ENCODE measurements at places on chromosomes 6 and 20.

DNA sequence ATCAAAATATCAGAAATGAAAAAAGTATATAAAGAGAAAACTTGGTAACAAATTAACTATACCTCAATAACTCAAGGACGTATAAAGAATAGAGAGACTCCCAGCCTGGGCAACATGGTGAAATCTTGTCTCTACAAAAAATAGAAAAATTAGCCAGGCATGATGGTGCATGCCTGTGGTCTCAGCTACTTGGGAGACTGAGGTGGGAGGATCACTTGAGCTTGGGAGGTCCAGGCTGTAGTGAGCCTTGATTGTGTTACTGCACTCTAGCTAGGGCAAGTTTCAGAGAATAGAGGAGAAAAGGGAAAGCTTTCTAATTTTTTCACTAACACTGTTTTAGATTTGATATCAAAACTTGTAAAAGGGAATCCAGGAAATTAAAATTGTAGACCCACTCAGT lies 295.9 kb downstream of the GJA1 start:
- no peak for DNase-seq

DNA sequence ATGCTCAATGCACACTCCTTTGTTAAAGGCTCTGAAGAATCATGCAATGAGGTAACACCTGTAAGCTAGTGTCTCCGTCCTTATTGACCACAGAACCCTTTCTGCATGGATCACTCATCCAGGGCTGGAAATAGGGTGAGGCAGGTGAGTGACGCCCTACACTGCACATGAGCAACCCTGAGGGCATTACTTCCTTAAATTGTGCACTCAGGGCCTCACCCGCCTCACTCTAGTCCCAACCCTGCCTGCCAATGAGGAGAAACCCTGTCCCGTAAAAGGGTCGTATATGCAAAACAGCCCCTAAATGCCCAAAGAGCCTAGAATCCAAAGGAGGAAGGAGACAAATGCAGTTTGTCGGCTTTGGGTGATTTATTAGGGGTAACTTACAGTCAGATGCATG lies 33.6 kb upstream of the NOP56 start:
- DNase-seq: no peak

DNA sequence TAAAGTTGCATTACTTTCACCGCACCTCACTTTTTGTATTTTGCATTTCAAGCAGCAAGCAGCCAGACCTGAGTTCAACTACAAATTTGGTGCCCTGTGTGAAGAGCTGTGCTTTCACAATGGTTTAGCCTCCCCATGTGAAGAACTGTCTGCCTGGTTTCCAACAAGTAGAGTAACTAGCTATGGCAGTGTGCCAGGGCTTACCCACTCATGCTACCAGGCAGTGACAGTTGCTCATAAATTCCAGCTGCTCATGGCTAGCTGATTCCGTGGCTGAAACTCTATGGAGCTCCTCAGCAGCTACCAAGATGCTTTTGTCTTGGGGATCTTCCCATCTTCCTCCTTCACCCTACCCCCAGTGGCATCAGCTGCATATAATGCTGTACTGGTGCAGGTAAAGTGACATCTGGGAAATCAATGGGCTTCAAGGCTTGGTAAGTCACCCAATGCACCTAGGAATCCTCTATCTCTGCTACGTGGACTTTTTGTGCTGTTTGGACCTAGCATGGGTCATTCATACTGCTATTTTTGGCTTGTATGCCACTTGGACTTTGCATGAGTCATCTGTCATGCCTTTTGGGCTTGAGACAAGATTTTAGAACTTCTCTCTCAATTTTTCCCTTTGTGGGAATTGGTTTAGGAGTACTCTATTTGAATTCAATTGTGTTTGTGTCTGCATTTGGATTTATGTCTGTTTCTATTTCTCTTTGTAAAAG lies 176.5 kb upstream of the GJE1 start:
- DNase-seq: no peak

GRCh38 chr6:20309186-20309585 lies 92.5 kb upstream of the E2F3 start:
- DNase-seq: no peak

DNA sequence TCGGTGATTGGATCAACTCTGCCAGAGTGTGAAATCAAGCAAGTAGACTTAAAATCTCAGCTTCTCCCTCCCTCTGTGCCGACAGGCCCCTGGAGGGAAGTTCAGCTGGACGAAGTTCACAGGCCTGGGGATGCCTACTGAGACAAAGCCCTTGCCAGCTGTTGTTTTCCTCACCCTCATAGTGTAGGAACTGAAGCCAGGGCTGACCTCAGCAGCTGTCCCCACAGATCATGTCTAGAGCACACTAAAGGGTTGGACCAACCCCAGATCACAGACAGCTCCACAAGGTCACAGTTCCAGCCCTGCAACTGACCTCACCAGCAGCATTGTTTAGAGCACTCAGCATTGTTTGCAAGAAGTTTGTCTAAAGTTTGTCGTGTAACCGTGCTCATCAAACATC lies 261.9 kb upstream of the ECI2 start:
- DNase-seq: no peak

DNA sequence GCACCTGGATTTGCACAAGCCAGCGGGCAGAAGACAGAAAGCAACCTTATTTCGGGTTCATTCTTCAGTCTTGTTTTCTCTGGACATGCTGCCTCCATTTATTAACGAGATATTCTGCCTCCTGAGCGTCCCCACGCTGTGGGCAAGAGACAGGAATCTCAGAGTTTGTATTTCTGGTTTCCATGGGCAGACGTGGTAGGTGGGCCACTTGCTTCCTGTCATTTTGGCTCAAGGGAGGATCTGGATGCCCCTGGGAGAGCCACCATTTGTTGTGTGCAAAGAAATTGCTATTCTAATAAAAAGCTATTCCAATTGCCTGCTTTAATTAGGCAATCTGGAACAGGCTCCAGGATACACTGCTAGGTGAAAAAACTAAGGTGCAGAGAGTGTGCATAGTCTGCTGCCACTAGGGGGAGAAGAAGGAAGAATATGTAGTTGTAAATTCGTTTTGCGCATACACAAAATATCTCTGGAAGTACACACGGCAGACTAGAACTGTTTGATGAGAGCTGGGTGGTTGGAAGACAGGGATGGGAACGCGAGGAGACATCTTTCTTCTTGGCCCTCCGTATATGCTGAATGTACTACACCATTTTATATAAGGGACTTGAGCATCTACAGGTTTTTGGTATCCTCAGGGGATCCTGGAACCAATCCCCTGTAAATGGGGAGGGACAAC lies 30.1 kb upstream of the SLC16A10 start:
- DNase-seq: no peak

- DNase-seq: no peak
Observed at GRCh38 chr6:155121294-155121693, 126.2 kb downstream of the TIAM2 start.

DNA sequence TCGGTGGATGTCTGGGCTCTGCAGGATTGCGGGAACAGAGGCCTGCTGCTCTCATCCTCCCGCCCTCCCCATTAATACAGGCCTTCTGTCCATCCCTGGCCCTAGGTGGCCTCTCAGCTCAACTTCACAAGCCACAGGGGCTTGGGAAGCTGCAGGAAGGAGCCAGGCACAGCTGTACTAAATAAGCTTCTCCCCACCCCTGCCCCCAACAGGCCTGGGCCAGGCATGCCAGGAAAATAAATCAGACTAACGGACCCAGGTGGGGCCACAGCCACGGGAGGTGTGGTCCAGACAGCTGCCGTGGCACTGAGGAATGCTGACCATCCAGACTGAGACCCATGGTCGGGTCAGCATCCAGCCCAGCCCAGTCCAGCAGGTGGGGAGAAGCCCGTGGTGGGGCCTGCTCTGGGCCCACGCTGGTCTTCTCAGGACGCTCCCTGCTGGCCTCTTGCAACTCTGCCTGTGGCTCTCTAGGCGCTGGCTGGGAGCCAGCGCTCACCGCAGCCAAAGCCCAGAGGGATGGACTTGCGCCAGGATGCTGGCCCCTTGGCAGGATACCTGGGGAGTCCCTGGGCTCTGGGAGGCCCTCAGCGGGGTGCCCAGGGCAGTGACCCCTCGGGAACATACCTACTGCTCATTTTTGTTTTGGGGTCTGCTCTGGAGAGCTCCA lies 8.6 kb upstream of the YTHDF1 start:
- no peak for DNase-seq

DNA sequence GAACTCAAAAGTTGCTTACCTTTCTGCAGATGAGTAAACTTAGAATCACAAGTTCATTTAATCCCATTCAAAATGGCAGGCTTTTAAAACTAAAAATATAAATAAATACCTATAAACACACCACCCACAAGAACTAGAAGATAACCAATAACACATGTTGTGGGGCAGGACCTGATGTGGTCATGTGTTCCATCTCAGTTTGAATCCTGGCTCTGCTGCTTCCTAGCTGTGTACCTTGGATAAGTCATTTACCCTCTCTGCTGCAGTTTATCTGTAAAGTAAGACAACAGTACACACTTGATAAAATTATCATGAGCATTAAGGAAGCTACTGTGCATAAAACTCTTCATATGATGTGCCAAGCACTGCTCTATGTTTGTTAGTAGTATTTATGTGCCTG lies 22.0 kb downstream of the TRIM27 start:
- DNase-seq: no peak

GRCh38 chr6:52373151-52373690 lies 11.3 kb downstream of the PAQR8 start:
- DNase-seq: no peak

DNA sequence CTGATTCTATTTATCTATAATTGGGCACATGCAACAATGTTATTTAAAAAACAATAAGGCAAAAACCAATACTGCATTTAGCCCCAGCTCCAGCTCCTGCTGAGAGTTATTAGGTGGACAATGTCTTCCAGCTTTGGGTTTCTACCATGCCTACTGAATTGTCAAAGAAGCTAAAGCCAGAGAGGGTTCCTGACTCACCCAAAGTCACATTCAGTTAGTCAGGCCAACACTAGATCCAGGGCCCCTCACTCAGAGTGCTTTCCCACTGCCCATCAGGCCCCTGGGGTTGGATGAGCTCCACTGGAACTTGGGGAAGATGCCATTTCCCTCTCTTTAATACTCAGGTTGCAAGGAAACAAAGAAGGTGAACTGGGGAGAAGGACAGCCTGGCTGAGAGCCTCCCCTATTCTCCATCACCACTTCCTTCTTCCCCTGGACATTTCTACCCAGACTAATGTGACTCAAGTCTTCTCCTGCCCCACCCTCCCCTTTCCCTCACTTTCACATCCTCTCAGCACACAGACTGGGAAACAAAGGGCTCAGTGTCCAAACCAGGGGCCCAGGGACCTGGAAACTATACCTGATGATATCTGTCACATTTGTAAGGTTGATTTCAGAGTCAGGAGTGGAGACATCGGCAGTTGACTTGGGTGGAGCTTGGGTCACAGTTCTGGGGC lies 6.0 kb downstream of the TREM1 start:
- DNase-seq: no peak

DNA sequence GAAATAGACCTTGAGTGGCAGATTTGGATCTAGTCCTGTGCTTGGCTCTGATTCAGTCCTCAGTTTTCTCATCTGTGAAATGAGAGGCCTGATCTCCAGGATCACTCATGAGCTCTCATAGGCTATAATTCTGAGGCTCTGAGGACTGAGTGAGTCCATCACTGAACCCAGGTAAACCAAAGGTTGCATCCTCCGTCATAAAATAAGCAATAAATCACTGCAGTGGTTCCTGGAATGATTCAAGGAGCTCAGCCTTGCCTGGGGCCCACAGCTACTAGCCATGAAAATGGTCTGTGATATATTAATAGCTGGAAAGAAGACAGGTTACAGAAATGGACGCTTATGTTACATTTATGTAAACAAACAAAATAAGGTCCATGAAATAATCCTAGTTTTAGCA lies 124.8 kb downstream of the MAP3K7 start:
- DNase-seq: no peak

DNA sequence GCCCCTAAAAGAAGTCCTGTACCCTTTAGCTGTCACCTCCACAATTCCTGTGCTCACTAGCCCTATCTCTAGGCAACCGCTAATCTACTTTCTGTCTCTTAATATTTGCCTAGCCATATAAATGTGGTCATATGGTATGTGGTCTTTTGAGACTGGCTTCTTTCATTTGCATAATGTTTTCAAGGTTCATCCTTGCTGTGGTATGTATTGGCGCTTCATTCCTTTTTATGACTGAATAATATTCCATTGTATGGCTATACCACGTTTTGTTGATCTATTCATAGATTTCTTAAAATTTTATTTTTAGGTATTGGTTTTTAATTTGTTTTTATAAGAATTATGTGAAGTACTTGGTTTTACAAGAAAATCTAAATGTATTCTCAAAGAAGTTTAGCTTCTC lies 70.0 kb downstream of the MAP3K4 start:
- DNase-seq: no peak

- no peak for DNase-seq
Observed at GRCh38 chr6:121594053-121594452, 158.6 kb downstream of the GJA1 start.

- no peak for DNase-seq
Observed at GRCh38 chr6:84123186-84123585, 89.6 kb downstream of the MRAP2 start.

DNA sequence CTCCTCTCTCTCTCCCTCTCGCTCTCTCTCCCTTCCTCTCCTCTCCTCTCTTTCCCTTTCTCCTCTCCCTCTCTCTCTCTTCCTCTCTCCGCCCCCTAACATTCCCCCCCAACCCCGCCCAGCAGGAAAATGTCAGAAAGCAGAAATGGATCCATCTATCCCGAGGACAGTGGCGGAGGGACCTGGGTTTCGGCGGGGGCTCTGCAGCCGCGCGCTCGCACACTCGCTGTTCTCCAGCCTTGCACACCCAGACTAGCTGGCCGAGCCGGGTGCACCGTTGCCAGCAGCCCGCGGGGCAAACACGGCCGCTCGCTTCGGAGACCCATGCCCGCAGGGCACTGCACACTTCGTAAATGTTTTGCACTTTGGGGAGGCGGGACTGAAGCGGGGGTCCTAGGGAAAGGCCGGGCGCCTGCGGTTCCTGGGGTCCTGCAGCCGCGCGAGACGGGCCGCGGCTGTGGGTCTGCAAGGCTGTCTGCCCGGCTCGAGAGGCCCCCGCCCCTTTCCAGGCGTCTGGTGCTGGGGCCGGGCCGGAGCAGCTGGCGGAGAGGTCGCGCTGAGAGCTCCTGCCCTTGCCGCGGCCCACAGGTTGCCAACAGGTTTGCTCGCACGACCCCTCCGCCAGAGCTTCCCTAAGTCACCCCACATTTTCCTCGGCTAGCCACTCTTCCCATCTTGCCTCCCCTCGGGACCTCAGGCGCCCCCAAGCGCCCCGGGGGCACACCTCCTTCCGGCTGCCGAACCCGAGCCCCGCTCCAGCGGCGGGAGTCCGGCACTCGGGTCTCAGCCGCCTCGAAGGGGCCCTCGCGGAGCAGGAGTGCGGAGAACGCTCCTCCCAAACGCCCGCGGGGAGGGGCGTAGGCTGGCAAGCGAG lies 818 bp upstream of the MDGA1 start:
- peak; percentile 68 for DNase-seq

- DNase-seq: no peak
Observed at GRCh38 chr20:818001-818664, 15.4 kb upstream of the FAM110A start.

- DNase-seq: no peak
Observed at GRCh38 chr20:43283126-43283525, 93.4 kb upstream of the PTPRT start.

GRCh38 chr20:2023151-2023550 lies 29.3 kb upstream of the PDYN start:
- no peak for DNase-seq

- no peak for DNase-seq
Observed at GRCh38 chr20:21522481-21523280, 8.8 kb upstream of the NKX2-2 start.
